ENCODE measurements at places on chromosomes 4 and X.

DNA sequence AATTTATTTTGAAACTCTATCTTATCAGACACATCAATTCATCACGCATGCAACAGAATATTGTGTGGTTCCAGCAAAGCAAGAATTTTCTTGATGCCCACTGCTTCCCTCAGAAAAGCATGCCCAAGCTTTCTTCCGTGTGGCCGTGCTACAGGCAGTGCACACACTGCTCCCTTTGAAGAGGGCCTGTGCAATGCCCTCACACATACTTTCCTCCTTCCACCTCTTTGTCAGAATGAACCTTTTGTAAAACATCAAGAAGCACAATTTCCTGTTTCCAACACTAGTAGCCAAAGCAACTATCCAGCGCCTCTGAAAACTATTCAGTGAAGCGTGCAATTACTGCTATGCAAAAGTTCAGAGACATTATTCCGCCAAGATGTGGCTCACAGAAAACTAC, 201.7 kb downstream of the NLGN4X start:
- DNase-seq, result no peak

DNA sequence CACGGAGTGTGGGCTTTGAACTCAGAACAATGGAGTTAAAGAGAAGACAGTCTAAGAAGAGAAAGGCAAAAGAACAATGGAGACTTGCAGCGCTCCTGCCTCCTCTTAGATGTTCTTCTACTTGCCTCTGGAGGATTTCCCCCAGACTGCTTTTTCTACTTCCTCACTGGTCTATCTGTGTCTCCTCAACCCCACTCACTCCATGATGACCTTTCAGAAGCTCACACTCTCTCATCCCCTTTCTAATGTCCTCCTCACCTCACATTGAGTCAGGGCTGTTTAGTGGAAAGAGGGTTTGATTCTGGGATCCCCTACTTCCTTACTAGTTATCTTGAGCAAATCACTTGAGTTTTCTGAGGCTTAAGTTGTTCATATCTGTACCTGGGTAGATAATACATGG, 12.2 kb upstream of the HERC6 start:
- no peak for DNase-seq

GRCh38 chr4:121050300-121050699, 22.0 kb downstream of the NDNF start:
- no peak for DNase-seq

DNA sequence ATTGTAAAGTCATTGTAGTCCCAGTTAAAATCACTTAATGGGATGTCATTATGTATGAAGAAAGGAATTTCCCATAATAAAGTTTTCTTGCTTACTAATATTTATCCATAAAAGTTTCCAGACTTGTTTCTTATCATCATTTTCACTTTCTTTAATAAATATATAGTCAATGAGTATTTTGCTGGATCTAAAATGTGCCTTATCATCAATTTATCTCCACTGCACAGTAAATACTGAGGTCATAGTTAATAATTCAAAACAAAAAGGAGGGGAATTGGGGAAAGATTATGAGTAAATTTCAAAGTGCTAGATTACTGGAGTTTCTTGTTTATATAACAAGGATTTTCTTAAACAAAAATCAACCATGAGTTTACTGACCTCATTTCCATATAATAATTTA, 279.5 kb upstream of the DKK2 start:
- DNase-seq, result no peak

DNA sequence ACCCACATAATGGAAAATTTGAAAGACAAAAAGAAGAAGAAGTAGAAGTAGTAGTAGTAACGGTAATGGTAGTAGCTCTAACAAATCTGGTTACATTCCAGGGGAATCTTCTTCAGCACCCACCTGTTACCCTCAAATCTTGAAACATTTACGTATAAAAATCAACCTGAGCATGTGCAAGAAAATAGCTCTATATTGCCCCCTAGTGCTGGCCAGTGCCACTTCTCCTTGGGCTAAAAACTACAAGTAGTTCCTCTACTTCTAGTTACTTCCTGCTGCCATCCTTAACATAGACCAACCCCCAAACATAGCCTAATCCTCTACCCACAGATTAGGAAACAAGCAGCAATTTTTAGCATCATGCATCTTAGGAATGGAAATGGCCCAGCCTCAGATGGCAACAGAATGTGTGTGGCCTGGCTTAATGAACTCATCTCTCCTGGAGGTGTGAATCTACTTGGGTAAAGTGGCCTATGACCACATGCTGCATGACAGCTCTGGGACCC, 3.1 kb downstream of the PDGFC start:
- DNase-seq, result peak; percentile 81

GRCh38 chrX:110383414-110383813, 24.8 kb downstream of the RTL9 start:
- DNase-seq, result no peak

DNA sequence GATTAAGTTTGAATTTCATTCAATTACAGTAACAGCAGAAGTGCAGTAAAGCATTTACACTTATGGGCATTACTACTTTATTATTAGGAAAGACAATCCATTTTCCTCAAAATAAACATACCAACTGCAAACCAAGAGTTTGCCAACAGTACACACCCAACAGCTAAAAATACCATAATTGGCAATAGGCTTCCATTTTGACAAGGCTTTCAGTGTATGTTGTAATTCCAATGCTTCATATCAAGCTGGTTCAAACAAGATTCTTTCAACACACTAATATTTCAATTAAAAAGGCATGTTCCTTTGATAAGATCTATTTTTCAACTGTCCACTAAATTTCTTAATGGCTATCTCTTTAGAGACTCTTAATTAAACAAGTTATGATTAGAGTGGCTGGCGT, 12.1 kb downstream of the EIF1AX start:
- no peak for DNase-seq

GRCh38 chr4:34845926-34846325, 1398.4 kb downstream of the ARAP2 start:
- no peak for DNase-seq

DNA sequence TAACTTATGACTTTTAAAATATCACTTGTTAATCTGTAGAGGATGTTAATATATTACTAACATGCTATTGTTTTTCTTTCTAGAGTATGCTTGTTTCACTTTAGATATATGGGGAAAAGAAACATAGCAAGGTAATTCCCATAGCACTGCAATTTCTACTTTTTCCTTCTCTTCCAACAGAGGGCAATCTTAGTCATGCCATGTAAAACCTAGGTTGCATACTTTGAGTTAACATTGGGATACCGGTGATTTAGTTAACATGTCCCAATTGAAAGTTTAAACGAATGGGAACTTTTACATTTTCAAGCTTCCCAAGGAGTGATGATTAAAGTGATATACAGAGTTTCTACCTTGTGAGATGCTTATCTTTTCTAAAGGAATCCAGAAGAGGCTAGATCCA, 89.4 kb upstream of the IL13RA1 start:
- no peak for DNase-seq

GRCh38 chr4:62051332-62051731, 851.2 kb downstream of the ADGRL3 start:
- DNase-seq, result no peak

DNA sequence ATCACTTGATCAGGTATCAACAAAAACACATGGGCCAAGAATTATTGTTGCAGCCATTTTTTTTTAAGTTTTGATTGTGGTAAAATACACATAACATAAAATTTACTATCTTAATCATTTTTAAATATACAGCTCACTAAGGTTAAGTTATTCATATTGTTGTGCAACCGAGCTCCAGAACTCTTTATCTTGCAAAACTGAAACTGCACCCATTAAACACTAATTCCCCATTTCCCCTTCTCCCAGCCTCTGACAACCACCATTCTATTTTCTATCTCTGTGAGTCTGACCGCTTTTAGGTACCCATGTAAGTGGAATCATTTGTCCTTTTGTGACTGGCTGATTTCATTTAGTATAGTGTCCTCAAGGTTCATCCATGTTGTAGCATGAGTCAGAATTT, 126.2 kb upstream of the NDP start:
- DNase-seq, result no peak

DNA sequence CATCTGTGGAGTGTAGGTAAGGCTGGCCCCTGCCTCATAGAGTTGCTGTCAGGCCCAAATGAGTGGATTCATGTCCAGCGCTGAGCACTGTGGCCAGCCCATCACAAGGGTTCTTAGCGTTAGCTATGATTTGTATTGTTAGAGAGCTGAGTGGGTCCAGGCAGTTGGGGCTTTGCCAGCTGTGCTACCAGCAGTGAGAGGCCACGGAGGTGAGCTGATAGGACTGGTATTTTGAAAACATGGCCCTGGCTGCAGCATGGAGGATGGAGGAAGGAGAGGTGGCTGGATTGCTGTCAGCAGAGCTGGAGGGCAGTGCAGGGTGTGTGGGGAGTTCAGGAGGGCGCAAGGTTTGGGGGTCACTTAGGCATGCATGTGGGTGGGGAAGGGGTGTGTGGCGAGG, 69.8 kb downstream of the PSAPL1 start:
- DNase-seq, result no peak

DNA sequence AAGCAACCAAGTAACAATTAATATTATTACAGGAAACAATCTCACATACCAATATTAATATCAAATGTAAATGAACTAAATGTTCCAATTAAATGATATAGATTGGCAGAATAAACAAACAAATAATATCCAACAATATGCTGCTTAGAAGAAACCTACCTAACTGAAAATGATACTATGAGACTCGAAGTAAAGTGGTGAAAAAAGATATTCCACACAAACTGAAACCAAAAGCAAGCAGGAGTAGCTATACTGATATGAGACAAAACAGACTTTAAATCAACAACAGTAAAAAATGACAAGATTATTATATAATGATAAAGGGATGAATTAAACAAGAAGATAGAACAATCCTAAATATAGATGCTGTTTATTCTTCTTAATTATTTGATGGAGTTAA, 140.1 kb downstream of the SPANXN4 start:
- no peak for DNase-seq

- DNase-seq, result no peak
These were observed 184.7 kb upstream of the S100G start for GRCh38 chrX:16465081-16465876.

DNA sequence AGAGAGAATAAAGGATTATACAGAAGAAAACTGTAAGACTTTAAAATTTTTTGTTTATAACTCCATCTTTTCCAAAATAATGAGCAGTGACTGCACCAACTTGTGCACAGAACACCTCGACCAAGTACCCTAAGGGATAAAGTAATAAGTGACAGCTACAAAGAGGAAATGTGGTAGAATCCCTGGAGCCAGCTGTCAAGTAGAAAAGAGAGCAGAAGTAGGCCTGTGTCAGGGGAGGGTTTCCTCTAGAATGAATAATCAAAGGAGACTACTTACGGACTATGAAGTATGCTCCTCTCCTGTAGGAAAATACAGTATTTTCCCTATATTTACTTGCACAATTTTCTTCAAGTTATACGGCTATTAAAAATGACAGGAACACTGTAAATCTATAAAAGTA, 1.2 kb downstream of the EIF1AX start:
- DNase-seq, result no peak

DNA sequence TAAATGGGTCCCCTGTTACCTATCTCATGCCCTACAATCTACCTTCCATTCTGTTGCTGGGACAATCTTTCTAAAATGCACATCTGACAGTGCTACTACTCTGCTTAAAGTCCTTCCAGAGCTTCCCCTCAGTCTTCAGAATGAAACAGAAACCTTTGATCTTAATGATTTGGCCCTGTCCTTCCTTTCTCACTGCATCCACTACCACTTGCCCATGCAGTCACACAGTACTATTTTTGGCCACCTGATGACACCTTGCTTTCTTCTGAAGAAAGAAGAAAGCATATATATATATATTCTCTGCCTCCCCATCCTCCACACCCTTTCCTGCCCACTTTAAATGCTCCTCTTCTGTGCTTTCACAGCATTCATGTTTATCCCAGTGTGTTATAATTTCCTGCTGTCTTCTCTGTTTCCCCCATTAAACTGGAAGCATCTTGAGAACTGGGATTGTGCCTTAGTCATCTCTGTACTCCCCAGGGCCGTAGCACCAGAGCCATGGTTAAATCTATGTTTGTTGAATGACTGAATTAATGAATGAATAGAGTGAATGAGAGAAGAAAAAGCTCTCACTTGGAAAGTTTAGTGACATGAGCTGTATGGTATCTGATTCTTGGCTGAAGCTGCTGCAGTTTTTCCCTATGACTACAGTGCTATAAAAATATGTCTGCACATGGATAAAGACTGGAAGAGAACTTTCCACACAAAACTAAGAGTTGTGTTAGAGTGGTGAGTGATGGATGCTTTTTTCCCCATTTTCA, 56.2 kb downstream of the RTL9 start:
- no peak for DNase-seq

DNA sequence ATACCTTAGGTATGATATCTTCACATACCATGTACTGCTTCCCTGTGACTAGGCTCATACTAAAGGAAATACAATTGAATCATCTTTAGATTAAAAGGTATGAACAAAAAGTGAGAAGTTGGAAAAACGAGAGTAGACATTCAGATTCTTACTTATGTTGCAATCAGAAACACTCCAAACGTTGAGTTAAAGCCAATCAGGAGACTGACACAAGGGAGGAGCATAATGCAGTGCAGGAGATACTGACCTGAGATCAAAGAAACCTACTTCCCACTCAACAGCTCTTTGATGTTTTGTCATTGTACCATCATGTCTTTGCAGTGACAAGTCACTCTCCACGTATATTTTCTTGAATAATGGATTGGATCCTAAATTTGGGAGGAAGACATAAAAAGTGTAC, 8.9 kb upstream of the PCDH18 start:
- DNase-seq, result no peak

DNA sequence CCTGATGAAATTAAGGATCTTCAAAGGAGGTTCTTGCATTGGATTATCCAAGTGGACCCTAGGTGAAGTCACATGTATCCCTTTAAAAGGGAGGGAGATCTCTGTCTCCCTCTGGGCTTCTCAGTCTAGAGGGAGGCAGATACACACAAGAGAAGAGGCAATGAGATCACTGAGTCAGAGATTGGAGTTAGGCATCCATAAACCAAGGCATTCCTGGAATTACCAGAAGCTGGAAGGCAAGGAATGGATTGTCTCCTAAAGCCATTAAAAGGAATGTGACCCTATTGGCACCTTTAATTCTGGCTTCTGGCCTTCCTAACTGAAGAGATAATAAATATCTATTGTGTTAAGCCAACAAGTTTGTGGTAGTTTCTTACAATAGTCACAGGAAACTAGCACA, 383.2 kb downstream of the PACRGL start:
- no peak for DNase-seq

- DNase-seq, result no peak
These were observed 47.5 kb upstream of the STS start for GRCh38 chrX:7100022-7100421.

DNA sequence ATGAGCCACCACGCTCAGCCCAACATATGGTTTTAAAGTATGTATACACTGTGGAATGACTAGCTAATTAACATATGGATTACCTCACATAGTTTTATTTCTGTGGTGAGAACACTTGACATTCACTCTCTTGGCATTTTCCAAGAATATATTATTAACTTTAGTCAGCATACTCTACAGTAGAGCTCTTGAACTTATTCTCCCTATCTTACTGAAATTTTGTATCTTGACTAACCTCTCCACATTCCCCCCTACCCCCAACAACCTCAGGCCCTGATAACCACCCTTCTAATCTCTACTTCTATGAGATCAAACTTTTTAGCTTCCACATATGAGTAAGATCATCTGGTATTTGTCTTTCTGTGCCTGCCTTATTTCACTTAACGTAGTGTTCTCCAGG, 38.6 kb upstream of the AGA start:
- no peak for DNase-seq

- DNase-seq, result no peak
These were observed 66.2 kb downstream of the ASB9 start for GRCh38 chrX:15203694-15204093.
